Thyroid gland (tissue), 4 donors: ENCODE measurements at places on chromosomes 4 and X. TPM values are rescaled to one million over a fixed set of nuclear protein-coding genes. Genes with fewer than 3 reads are reported as not detected.

GRCh38 chr4:18689308-18690115, 668.0 kb upstream of the LCORL start:
- H3K27me3 ChIP-seq: no peaks in the 10 kb centered on the region
- H3K27ac ChIP-seq: no peak overlapping the region
- DNase-seq: peak; percentile 53
- H3K4me3 ChIP-seq: no peak overlapping the region
- no peaks in the 10 kb centered on the region for H3K36me3 ChIP-seq
- H3K4me1 ChIP-seq: no peaks in the 10 kb centered on the region

DNA sequence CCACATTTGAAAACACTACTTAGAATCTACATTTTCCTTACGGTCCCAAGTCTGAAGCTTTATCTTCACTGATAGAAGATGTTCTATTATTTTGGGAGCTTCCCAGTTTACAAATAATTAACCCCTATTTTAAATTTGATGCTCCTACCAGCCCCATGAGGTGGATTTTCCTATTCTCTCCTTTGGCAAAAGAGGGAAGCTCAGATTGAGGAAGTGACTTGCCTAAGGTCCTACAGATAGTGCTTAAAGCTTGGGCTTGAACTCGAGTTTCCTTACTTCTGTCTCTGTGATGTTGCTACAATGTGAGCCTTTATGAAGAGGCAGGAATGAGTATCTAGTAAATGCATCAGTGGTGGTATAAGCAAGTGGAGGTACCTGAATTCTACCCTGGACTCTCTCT, 27.5 kb downstream of the HEPH start:
- no peaks in the 10 kb centered on the region for H3K27me3 ChIP-seq
- H3K36me3 ChIP-seq: no peaks in the 10 kb centered on the region
- DNase-seq: no peak
- H3K27ac ChIP-seq: no peak overlapping the region

GRCh38 chr4:16259241-16259888, 33.1 kb upstream of the TAPT1 start:
- no peaks in the 10 kb centered on the region for H3K27me3 ChIP-seq
- no peaks in the 10 kb centered on the region for H3K4me1 ChIP-seq
- DNase-seq: no peak

DNA sequence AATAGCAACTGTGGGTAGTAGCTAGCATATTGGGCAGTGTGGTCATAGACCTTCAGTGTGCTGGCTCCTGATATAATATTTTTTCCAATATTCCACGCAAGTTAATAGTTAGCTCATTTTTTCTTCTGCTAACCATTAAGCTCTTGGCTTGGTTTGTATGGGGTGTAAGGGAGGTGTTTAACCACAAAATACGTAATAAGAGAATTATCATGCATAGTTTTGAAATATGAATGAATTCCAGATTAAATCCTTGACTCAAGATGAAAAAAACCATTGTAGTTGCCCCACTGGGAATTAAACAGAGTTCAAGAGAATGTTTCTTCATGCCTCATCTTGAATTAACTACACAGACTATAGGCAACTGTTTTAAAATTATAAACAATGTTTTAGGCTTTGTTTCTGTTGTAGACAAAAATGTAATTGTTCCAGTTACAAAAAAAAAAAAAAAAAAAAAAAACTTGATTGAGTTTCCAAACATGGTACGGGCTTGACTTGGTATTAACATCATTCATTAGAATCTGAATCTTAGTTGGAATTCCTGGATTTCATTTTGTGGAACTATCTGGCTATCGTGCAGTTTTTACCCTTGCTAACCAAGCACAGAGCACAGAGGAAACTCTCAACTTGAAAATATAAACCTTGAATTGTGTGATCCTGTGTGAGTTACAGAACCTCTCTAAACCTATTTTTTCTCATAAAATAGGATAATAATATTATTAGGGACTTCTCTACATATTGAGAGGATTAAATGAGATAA, 28.4 kb downstream of the CXCL1 start:
- H3K36me3 ChIP-seq: no peaks in the 10 kb centered on the region
- no peak for DNase-seq
- no peak overlapping the region for H3K4me3 ChIP-seq
- no peaks in the 10 kb centered on the region for H3K4me1 ChIP-seq
- no peaks in the 10 kb centered on the region for H3K27me3 ChIP-seq

DNA sequence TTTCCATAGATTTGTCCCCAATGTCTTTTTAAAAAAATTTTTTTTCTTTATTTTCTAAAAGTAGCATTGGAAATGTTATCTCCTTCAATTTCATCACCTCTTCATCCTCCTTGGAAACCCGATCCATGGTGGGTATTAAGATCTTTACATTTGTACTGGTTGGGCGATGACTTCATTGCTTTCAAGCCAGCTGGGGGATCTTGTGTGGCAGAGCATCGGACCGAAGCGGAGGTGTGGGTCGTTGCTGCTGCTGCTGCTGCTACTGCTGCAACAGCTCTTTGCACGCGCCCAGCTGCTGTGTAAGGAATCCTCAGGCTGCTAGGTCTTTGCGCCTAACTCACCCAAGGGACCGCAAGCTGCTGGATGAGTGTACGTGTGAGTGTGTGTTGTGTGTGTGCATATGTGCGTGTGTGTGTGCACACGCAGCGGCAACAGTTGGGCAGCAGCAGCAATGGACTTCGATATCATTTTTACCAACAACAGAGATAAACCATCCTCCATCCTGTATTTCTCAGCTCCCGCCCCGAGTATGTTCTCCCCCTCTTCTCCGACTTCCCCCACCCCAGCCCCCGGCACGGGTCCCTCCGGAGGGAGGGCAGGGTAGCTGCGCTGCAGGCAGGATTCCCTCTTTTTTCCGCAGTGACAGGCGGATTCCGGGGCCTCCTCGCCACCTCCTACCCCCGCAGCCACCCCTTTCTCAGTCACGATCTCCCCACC, 768 bp upstream of the CDKL5 start:
- no peaks in the 10 kb centered on the region for H3K27me3 ChIP-seq
- H3K4me1 ChIP-seq: no peaks in the 10 kb centered on the region
- peak overlapping the region; percentile 62 for H3K27ac ChIP-seq
- H3K36me3 ChIP-seq: no peaks in the 10 kb centered on the region
- peak; percentile 21 for DNase-seq
- no peak overlapping the region for H3K4me3 ChIP-seq

GRCh38 chrX:46308110-46308509, 237.1 kb downstream of the ZNF674 start:
- H3K27ac ChIP-seq: no peak overlapping the region
- no peak for DNase-seq
- H3K4me3 ChIP-seq: no peak overlapping the region
- H3K4me1 ChIP-seq: no peaks in the 10 kb centered on the region
- no peaks in the 10 kb centered on the region for H3K36me3 ChIP-seq

- H3K4me1 ChIP-seq: peaks cover 37% of the 10 kb centered on the region
- no peak overlapping the region for H3K27ac ChIP-seq
Measured at GRCh38 chrX:17531500-17531899, 156.5 kb downstream of the NHS start.

DNA sequence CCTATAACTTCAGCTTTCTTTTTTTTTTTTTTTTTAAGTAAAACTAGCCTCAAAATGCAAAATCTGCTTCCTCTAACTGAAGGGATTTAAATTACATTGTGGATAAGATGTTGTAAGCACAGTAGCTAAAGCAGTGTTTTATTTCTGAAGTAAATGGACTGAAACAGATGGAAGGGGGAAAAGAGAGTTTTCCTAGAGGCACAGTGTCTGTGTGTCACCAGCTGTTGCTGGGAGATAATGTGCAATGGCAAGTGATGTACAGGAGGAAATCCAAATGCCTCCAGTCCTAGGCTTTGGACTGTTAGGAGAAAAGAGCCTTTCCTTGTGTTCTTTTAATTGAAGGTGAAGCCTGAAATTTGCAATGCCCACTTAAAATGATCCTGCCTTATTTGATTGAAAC, 672.1 kb downstream of the GRXCR1 start:
- H3K27me3 ChIP-seq: no peaks in the 10 kb centered on the region
- H3K4me1 ChIP-seq: no peaks in the 10 kb centered on the region
- no peak overlapping the region for H3K27ac ChIP-seq

GRCh38 chr4:8320386-8320750, 50.8 kb downstream of the HTRA3 start:
- peaks cover 36% of the 10 kb centered on the region for H3K4me1 ChIP-seq
- no peak for DNase-seq
- H3K4me3 ChIP-seq: no peak overlapping the region
- no peaks in the 10 kb centered on the region for H3K36me3 ChIP-seq

- no peak for DNase-seq
- no peak overlapping the region for H3K27ac ChIP-seq
Measured at GRCh38 chrX:123990602-123991001, 29.1 kb downstream of the STAG2 start.

GRCh38 chrX:30955687-30956086, 66.6 kb upstream of the TAB3 start:
- no peak overlapping the region for H3K27ac ChIP-seq
- no peaks in the 10 kb centered on the region for H3K4me1 ChIP-seq
- no peak overlapping the region for H3K4me3 ChIP-seq
- no peaks in the 10 kb centered on the region for H3K27me3 ChIP-seq
- no peak for DNase-seq

GRCh38 chr4:151991884-151992167, 231.0 kb upstream of the GATB start:
- H3K27ac ChIP-seq: no peak overlapping the region
- no peak for DNase-seq
- no peaks in the 10 kb centered on the region for H3K27me3 ChIP-seq
- H3K36me3 ChIP-seq: no peaks in the 10 kb centered on the region
- H3K4me3 ChIP-seq: no peak overlapping the region

GRCh38 chrX:44937606-44938005, 64.6 kb downstream of the KDM6A start:
- no peak overlapping the region for H3K27ac ChIP-seq
- no peak overlapping the region for H3K4me3 ChIP-seq
- H3K4me1 ChIP-seq: peaks cover 12% of the 10 kb centered on the region
- no peak for DNase-seq

GRCh38 chr4:123651066-123651465, 254.5 kb downstream of the SPRY1 start:
- no peak overlapping the region for H3K4me3 ChIP-seq
- no peaks in the 10 kb centered on the region for H3K36me3 ChIP-seq
- no peak for DNase-seq

- H3K27me3 ChIP-seq: no peaks in the 10 kb centered on the region
- no peaks in the 10 kb centered on the region for H3K4me1 ChIP-seq
- no peak overlapping the region for H3K27ac ChIP-seq
- no peak for DNase-seq
- H3K4me3 ChIP-seq: no peak overlapping the region
- no peaks in the 10 kb centered on the region for H3K36me3 ChIP-seq
Measured at GRCh38 chrX:31606771-31607170, 534.9 kb upstream of the FTHL17 start.

GRCh38 chr4:108135549-108136209, 33.1 kb downstream of the LEF1 start:
- peaks cover 7% of the 10 kb centered on the region for H3K4me1 ChIP-seq
- H3K4me3 ChIP-seq: no peak overlapping the region
- DNase-seq: peak; percentile 15
- H3K36me3 ChIP-seq: no peaks in the 10 kb centered on the region

- H3K4me3 ChIP-seq: no peak overlapping the region
- no peak for DNase-seq
- H3K27me3 ChIP-seq: no peaks in the 10 kb centered on the region
- H3K27ac ChIP-seq: no peak overlapping the region
- no peaks in the 10 kb centered on the region for H3K36me3 ChIP-seq
Measured at GRCh38 chr4:89298155-89298554, 9.4 kb downstream of the GPRIN3 start.

GRCh38 chrX:45710081-45710801, 509.6 kb upstream of the DIPK2B start:
- H3K4me3 ChIP-seq: no peak overlapping the region
- H3K36me3 ChIP-seq: no peaks in the 10 kb centered on the region
- peaks cover 17% of the 10 kb centered on the region for H3K4me1 ChIP-seq
- H3K27ac ChIP-seq: no peak overlapping the region
- H3K27me3 ChIP-seq: no peaks in the 10 kb centered on the region

- no peak overlapping the region for H3K27ac ChIP-seq
- H3K36me3 ChIP-seq: no peaks in the 10 kb centered on the region
- H3K4me1 ChIP-seq: no peaks in the 10 kb centered on the region
- no peaks in the 10 kb centered on the region for H3K27me3 ChIP-seq
- H3K4me3 ChIP-seq: no peak overlapping the region
- DNase-seq: no peak
Measured at GRCh38 chr4:53935780-53936179, 128.6 kb downstream of the CHIC2 start.

- H3K27me3 ChIP-seq: no peaks in the 10 kb centered on the region
- H3K36me3 ChIP-seq: no peaks in the 10 kb centered on the region
- H3K27ac ChIP-seq: no peak overlapping the region
- no peak overlapping the region for H3K4me3 ChIP-seq
Measured at GRCh38 chrX:17412692-17413091, 37.7 kb downstream of the NHS start.

- H3K27ac ChIP-seq: no peak overlapping the region
- no peaks in the 10 kb centered on the region for H3K27me3 ChIP-seq
- H3K4me1 ChIP-seq: no peaks in the 10 kb centered on the region
- no peak for DNase-seq
- H3K36me3 ChIP-seq: peaks cover 33% of the 10 kb centered on the region
- H3K4me3 ChIP-seq: no peak overlapping the region
Measured at GRCh38 chr4:103092245-103092644, 7.4 kb downstream of the BDH2 start.

DNA sequence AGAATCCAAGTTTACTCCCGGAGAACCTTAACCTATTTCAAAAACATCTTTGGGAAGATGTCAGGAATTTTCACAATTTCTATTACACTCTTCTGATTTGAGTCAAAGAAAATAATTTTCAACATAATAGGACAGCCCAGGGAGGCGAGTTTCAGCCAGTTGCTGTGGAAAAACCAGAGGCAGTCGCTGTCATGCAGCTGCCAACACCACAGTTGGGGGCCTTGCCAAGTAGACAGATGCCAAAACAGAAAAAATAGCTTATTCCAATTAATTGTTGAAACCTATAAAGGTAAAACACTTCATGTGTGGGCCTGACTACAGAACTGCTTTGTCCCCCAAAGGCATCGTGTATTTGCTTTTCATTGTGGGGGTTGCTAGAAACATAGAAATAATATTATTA, 225.8 kb downstream of the DMD start:
- H3K27ac ChIP-seq: no peak overlapping the region
- no peak overlapping the region for H3K4me3 ChIP-seq
- H3K27me3 ChIP-seq: no peaks in the 10 kb centered on the region
- H3K36me3 ChIP-seq: no peaks in the 10 kb centered on the region
- no peaks in the 10 kb centered on the region for H3K4me1 ChIP-seq

- no peaks in the 10 kb centered on the region for H3K27me3 ChIP-seq
- DNase-seq: no peak
- H3K4me1 ChIP-seq: no peaks in the 10 kb centered on the region
- H3K36me3 ChIP-seq: no peaks in the 10 kb centered on the region
Measured at GRCh38 chrX:54230435-54231148, 47.5 kb upstream of the FAM120C start.

- no peak overlapping the region for H3K27ac ChIP-seq
- DNase-seq: no peak
- H3K27me3 ChIP-seq: no peaks in the 10 kb centered on the region
- H3K36me3 ChIP-seq: no peaks in the 10 kb centered on the region
- H3K4me3 ChIP-seq: no peak overlapping the region
Measured at GRCh38 chr4:123300222-123301039, 96.2 kb upstream of the SPRY1 start.

Gene CDS1
- total RNA-seq: 47.1 TPM

Gene SYTL5
- total RNA-seq: 1.7 TPM

Gene TEX13C
- total RNA-seq: not detected

Gene MAGEC2
- total RNA-seq: not detected

Gene SSX5
- total RNA-seq: not detected

Gene CLNK
- total RNA-seq: not detected

Gene GLUD2
- 1.1 TPM for total RNA-seq

Gene ESX1
- total RNA-seq: not detected

Gene PCDH7
- 31.5 TPM for total RNA-seq

Gene ARMCX1
- 26.0 TPM for total RNA-seq

Gene MAGEC1
- total RNA-seq: not detected

Gene OCIAD1
- total RNA-seq: 235 TPM

Gene KIF4A
- 0.11 TPM for total RNA-seq

Gene P2RY8
- 3.5 TPM for total RNA-seq

Gene TMEM184C
- total RNA-seq: 69.6 TPM

Gene SMIM10L2A
- total RNA-seq: 4.4 TPM

Gene MCF2
- total RNA-seq: 0.56 TPM

Gene GLRA2
- total RNA-seq: not detected
